Muscle of leg (tissue), 16 donors: ENCODE measurements at places on chromosomes 1 and 21.

DNA sequence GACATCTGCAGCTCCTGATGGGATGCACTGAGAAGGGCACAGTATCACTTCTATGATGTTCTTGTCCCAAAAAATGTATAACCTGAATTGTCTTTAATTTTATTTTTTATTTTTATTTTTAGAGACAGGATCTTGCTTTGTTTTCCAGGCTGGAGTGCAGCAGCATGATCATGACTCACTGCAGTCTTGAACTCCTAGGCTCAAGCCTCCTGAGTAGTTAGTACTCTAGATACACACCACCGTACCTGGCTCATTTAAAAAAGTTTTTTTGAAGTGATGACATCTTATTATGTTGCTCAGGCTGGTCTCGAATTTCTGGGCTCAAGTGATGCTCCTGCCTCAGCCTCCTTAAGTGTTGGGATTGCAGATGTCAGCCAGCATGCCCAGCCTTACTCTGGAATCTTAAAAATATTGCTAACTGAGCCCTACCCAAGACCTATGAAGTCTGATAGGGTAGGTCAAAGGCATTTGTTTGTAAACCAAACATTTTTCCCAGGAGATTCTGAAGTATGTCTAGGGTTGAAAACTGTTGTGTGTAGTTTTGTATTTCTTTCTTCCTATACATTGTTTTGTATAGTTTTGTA, 68.9 kb downstream of the ATF6 start:
- no peaks in the 10 kb centered on the region for H3K27me3 ChIP-seq
- H3K4me3 ChIP-seq = no peak overlapping the region
- no peaks in the 10 kb centered on the region for H3K36me3 ChIP-seq
- H3K27ac ChIP-seq = no peak overlapping the region
- no peaks in the 10 kb centered on the region for H3K4me1 ChIP-seq

DNA sequence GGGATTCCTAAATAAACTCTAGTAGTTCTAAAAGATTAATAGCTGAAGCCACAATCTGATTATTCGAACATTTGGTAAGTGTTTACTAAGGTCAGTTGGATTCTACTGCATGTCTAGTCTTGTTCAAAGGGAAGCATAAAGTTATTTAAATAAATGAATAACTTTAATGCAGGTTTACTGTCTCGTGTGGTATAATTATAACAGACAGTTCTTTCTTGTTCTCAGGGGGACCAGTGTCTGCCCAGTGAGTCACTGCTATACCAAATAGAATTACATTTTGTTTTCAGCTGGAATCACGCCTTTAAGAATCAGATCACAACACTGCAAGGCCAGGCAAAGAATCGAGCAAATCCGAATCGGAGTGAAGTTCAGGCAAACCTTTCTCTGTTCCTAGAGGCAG, 45.1 kb downstream of the SMG7 start:
- H3K4me3 ChIP-seq = no peak overlapping the region
- H3K27ac ChIP-seq = no peak overlapping the region
- H3K27me3 ChIP-seq = no peaks in the 10 kb centered on the region
- no peak for DNase-seq

DNA sequence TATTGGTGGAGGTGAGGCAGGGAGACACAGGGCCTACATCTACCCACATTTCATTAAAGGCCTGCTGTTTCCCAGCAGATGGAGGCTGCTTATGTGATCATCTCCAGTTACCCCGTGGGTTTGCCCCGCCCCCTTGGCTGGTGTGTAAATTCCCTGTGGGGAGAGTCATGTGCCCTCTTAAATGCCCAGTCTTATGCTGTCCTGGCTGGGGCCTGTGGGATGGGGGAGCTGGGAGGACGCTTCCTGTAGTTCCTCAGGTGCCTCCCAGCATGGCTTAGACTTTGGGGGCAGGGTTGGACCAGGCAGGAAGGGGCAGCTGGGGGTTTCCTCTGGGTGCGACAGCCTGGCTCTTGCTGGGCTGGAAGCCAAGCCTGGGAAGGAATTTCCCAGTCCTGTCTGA, 15.5 kb upstream of the CITED4 start:
- peak; percentile 66 for DNase-seq
- H3K36me3 ChIP-seq = no peaks in the 10 kb centered on the region
- peaks cover 2% of the 10 kb centered on the region for H3K27me3 ChIP-seq
- peak overlapping the region; percentile 45 for H3K27ac ChIP-seq

GRCh38 chr21:31335957-31336738, 7.9 kb downstream of the TIAM1 start:
- H3K4me1 ChIP-seq = peaks cover 12% of the 10 kb centered on the region
- peak overlapping the region; percentile 47 for H3K27ac ChIP-seq
- no peak overlapping the region for H3K4me3 ChIP-seq
- no peaks in the 10 kb centered on the region for H3K36me3 ChIP-seq
- peak; percentile 96 for DNase-seq
- H3K27me3 ChIP-seq = no peaks in the 10 kb centered on the region

DNA sequence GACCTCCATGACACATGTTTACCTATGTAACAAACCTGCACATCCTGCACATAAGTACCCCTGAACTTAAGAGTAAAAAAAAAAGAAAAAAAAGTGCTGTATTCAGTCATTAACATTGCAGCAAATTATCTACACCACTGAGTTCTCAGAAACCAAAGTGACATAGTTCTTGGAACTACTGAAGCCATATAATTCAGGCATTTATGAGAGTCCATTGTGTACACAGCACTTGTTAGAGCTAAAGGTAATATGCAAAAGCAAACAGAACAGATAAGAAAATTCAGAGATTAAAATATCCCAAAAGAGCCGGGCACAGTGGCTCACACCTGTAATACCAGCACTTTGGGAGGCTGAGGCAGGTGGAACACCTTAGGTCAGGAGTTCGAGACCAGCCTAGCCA, 38.0 kb downstream of the F5 start:
- no peak for DNase-seq
- no peak overlapping the region for H3K27ac ChIP-seq
- H3K4me3 ChIP-seq = no peak overlapping the region
- no peaks in the 10 kb centered on the region for H3K36me3 ChIP-seq
- H3K27me3 ChIP-seq = no peaks in the 10 kb centered on the region

- no peaks in the 10 kb centered on the region for H3K36me3 ChIP-seq
- peak; percentile 94 for DNase-seq
- H3K27me3 ChIP-seq = no peaks in the 10 kb centered on the region
- H3K27ac ChIP-seq = peak overlapping the region; percentile 9
These were observed 17.6 kb downstream of the FAM177B start for GRCh38 chr1:222754366-222755139.

DNA sequence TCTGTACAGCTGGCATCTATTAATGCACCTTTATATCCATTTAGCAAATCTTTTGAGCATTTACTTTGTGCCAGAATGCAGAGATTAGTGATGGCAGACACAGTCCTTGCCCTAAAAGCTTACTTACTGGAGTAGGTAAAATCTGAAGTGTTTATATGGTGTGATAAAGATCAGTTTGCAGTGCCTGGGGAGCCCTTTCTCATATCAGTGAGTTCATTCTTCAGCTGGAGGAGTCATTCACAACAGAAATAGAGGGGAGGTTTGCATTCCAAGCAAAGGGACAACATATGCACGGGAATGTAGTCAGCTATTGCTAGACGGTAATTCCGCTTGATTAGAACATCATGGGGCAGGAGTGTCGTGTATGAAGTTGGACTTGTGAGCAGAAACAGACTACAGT, 8.4 kb downstream of the SLC35F3 start:
- H3K4me3 ChIP-seq = no peak overlapping the region
- peaks cover 2% of the 10 kb centered on the region for H3K27me3 ChIP-seq
- H3K36me3 ChIP-seq = no peaks in the 10 kb centered on the region
- H3K4me1 ChIP-seq = no peaks in the 10 kb centered on the region
- DNase-seq = no peak
- no peak overlapping the region for H3K27ac ChIP-seq

DNA sequence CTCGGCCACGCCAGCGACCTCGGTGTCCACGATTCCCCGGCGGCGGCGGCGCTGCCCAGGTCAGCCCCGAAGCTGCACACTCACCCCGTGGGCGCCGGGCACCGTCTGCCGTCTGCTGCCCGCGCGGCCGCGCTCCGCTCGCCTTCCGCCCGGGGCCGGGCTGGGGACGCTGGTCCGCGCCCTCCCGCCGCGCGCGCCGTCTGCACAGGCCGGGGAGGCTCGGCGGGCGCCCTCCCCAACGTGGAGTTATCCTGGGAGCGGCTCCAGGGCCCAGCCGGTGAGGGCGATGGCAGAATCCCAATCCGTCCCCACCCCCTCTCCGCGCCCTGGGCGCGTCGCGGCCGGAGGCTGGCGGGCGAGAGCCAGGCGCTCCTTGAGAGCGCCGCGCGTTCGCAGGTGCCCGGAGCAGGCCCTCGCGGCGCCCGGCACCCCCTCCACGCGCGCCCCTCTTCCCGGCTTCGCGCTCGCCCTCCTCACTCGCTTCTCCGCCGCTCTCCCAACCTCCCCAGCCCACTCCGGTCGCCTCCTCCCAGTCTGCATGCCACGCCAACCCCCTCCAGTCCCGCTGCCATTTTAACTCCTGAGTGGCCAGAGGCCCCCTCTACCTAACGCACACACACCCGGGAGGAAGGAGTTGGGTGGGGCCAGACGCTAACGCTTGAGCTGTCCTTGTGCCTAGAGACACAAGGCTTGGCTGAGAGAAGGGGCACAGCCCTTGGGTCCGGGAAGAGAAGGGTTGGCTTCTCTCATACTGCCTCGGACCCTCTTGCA, at the start of gene LRRN2:
Gene LRRN2 (minus strand): TSS at position 503 of the 771 bp plus-strand sequence. CDS start 65,746 bp downstream, outside the sequence.
- peaks cover 34% of the 10 kb centered on the region for H3K27me3 ChIP-seq
- DNase-seq = peak; percentile 30
- no peaks in the 10 kb centered on the region for H3K36me3 ChIP-seq
- H3K4me3 ChIP-seq = peak within 1 kb of the TSS; percentile 47
- peaks cover 19% of the 10 kb centered on the region for H3K4me1 ChIP-seq

GRCh38 chr21:35510294-35510693, 461.2 kb upstream of the RUNX1 start:
- no peaks in the 10 kb centered on the region for H3K27me3 ChIP-seq
- no peak for DNase-seq
- no peaks in the 10 kb centered on the region for H3K36me3 ChIP-seq
- no peak overlapping the region for H3K27ac ChIP-seq
- no peak overlapping the region for H3K4me3 ChIP-seq

DNA sequence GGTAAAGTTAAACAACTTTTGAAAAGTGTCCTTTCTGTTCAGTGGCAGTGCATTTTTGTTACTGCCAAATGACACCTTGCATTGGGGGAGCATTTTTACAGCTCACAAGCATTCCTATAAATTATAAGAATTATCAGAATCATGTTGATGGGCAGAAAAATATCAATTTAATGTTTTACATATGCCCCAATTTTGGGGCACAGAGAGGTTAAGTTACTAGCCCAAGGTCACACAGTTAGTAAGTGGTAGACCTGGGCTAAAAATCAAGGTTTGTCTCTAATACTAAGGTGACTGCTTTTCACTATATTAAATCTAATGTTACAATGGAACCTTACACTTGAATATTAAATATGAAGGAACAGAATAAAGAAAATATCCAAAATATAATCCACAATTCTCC, 180.1 kb upstream of the IVNS1ABP start:
- no peaks in the 10 kb centered on the region for H3K36me3 ChIP-seq
- H3K4me3 ChIP-seq = no peak overlapping the region
- no peaks in the 10 kb centered on the region for H3K27me3 ChIP-seq
- no peak overlapping the region for H3K27ac ChIP-seq
- DNase-seq = no peak

- peaks cover 6% of the 10 kb centered on the region for H3K27me3 ChIP-seq
- peaks cover 77% of the 10 kb centered on the region for H3K4me1 ChIP-seq
- DNase-seq = no peak
- peak overlapping the region; percentile 67 for H3K4me3 ChIP-seq
- H3K36me3 ChIP-seq = peaks cover 29% of the 10 kb centered on the region
These were observed 2.8 kb downstream of the MYOM3 start for GRCh38 chr1:24109166-24109483.

- no peaks in the 10 kb centered on the region for H3K4me1 ChIP-seq
- H3K27ac ChIP-seq = no peak overlapping the region
- H3K4me3 ChIP-seq = no peak overlapping the region
- H3K36me3 ChIP-seq = no peaks in the 10 kb centered on the region
- H3K27me3 ChIP-seq = no peaks in the 10 kb centered on the region
These were observed 20.3 kb downstream of the RSPH1 start for GRCh38 chr21:42475526-42476387.

GRCh38 chr1:182279724-182280503, 111.7 kb downstream of the GLUL start:
- DNase-seq = peak; percentile 86
- H3K27me3 ChIP-seq = no peaks in the 10 kb centered on the region
- no peaks in the 10 kb centered on the region for H3K36me3 ChIP-seq
- H3K4me1 ChIP-seq = peaks cover 20% of the 10 kb centered on the region
- no peak overlapping the region for H3K4me3 ChIP-seq

DNA sequence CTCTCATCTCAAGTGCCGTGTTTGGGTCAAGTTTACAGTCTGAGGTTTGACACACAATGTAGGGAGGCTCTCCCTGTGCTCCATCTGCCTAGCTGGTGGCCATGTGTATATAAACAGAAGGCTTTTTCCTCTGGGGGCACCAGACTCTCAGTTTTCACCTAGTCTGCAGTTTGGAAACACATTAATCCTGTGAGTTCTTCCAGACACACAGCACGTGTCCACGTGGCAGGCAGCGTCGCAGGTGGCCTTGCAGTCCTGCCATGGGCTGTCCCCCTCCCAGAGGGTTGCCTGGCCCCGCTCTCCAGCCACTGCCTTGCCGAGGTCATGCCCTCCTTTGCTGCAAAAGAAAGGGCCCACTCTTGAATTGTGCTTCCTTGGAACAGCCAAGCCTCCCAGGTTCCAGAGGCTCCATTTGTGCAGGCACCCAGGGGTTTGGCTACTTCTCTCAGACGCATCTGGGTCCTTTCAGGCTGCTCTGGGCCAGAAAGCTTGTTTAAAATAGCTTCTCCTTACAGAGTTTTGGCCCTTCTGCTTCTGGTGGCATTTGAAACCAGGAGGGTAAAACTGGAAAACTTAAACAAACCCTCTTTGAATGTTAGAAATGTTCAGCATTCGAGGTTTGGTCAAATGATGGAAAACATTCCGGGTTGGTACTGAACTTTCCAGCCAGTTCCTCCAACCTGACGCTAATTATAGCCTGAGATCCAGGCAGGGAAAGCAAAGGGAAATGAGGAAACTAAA, 4.4 kb upstream of the RUNX1 start:
- no peak overlapping the region for H3K27ac ChIP-seq
- DNase-seq = peak; percentile 20
- H3K4me3 ChIP-seq = no peak overlapping the region
- H3K4me1 ChIP-seq = peaks cover 35% of the 10 kb centered on the region

DNA sequence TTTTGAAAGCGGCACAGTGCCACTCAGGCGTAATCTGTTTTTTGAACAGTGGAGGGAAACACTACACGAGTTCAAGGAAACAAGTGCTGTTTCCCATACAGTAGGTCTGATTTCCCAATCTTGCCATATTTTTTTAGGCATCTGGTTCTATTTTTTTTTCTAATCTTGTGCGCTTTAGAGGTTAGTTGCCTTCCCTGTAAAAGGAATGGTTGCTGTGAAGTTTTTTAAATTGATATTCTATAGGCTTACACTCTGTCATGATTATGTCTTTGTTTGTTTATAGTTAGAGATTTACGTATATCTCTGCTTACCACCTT, 1.2 kb downstream of the NASP start:
- no peak for DNase-seq
- H3K27me3 ChIP-seq = no peaks in the 10 kb centered on the region
- H3K36me3 ChIP-seq = no peaks in the 10 kb centered on the region
- H3K27ac ChIP-seq = peak overlapping the region; percentile 98

GRCh38 chr1:87588495-87588894, 259.8 kb downstream of the LMO4 start:
- H3K4me3 ChIP-seq = no peak overlapping the region
- no peak overlapping the region for H3K27ac ChIP-seq
- no peaks in the 10 kb centered on the region for H3K4me1 ChIP-seq
- H3K27me3 ChIP-seq = no peaks in the 10 kb centered on the region
- peak; percentile 70 for DNase-seq
- no peaks in the 10 kb centered on the region for H3K36me3 ChIP-seq
